Astrocyte of the hippocampus (primary cell): ENCODE measurements at places on chromosomes 11 and 22.

DNA sequence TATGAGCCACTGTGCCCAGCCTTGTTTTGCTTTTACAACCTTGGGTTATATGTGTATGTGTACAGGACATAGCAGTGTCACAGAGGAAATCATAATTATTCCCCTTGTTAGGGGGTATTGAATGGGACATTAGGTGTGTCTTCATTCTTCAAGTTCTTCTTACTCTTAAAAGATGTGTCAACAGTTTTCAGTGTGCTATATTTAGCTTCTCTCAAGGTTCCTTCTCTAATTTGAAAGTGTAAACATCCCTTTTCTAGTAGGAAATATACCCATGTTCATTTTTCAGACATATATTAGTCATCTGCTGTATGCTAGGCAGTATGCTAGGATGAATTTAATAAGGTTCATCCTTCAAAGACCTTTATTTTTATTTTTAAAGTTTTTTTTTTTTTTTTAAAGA lies 17.1 kb downstream of the PCF11 start:
- DNase-seq, result no peak

DNA sequence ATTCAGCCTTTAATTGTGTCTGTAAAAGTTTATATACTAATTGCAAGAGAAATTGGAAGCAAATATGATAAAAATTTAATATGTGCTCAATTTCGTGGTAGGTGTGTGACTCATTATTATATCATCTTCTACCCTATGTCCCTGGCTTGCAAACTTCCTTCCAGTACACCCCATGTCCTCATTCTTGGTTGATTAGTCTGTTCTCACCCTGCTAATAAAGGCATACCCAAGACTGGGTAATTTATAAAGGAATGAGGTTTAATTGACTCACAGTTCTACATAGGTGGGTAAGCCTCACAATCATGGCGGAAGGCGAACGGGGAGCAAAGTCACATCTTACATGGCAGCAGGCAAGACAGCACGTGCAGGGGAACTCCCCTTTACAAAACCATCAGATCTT lies 11.9 kb downstream of the MRGPRX3 start:
- DNase-seq, result peak; percentile 5

DNA sequence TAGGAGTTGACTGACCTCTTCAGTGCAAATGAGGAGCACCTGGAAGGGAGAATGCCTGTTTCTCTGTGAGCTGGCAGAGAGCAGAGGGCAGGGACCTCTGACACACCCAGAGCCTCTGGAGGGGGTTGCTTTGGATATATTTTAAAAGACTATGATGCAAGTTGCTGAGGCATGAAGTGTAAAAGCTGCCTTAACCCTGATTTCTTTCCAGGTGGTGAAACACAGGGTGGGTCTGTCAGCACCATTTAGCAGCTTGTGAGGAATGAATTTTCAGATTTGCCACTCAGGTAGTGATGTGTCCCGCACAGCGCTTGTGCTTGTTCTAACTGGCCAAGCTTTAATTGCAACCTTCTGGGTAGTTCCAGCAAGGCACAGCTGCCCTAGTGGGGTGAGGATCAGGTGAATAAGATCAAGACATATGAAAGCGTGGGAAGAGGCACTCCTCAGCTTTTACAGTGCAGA lies 90.2 kb downstream of the SWAP70 start:
- DNase-seq, result no peak

DNA sequence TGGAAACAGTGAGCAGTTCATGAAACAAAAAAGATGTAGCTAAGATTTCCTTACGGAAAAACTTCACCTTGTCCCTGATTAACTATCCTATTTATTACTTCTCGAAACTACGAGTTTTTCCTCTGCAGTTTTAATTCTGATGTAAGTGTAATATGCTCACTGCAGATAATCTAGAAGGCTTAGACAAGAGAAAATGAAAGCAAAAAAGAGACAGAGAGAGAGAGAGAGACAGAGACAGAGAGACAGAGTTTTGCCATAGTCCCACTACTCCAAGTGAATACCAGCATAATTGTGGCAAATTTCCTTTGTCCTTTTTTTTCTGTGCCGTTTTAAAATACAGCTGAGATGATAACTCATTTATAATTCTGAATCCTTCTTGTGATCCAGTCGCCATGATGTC lies 24.8 kb downstream of the FSHB start:
- no peak for DNase-seq

DNA sequence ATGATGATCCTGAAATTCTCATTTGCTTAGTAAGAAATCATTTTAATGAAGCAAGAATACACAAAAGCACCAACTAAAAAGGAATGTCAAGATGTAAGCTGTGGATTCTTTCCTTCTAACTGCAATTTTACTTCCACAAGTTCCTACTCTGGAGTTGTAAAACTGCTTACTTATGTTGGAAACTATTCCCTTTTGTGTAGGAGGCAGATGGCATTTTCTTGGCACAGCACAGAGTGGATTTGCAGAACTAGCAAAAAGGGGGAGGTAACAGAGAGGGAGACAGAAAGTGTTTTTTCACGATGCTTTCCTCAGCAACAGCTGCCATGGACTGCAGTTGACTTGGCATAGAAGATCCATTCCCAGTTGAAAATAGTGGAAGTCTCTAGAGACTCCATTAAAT lies 1112.0 kb upstream of the RAG2 start:
- DNase-seq, result peak; percentile 46

DNA sequence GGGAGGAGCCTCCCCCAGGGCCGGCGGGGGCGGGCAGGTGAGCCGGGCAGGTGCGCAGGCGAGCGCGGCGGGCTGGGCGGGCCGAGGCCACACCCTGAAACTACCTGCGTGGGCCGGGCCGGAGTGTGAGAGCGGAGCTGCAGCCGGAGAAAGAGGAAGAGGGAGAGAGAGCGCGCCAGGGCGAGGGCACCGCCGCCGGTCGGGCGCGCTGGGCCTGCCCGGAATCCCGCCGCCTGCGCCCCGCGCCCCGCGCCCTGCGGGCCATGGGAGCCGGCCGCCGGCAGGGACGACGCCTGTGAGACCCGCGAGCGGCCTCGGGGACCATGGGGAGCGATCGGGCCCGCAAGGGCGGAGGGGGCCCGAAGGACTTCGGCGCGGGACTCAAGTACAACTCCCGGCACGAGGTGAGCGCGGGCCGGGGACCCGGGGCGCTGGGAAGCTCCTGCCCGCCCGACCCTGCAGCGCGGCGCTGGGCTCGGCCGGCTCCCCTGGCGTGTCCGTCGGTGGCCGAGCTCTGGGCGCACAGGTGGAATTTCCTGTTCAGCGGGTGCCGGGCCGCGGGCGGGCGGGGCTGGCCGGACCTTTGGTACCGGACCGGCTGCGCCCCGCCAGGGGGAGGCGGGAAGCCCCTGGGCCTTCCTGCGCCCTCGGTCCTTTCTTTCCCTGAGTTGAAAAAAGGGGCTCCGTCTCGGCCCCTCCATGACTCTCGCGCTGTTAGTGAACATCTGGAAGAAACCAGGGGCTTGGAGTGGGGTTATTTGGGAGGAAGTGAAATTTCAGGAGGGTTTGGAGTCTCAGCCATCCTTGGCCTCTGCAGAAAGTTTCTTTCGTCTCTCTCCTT lies at the start of gene ST14:
TSS of gene ST14 (plus strand) at position 126 of the 841 bp plus-strand sequence. CDS start at position 324, 198 bp downstream.
- peak; percentile 44 for DNase-seq

DNA sequence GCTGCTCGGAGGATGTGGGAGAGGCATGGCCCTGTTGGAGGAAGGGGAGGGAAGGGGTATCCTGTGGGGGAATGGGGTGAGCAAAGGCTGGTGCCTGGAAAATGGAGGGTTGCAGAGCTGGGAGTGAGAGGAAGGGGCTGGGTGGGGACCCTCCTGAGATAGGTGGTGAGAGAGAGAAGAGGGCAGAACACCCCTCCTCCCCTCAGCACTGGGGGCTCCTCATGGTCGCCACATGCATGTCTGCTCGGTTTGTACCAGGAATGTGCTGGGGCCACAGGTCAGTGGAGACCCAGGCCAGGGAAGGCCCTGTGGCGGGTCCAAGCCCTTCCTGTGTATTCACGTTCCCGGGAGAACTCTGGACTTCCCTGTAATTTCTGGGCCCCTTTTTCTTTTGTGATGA lies 27.8 kb upstream of the ACR start:
- no peak for DNase-seq

GRCh38 chr11:68330700-68331337 lies 18.4 kb downstream of the LRP5 start:
- no peak for DNase-seq

GRCh38 chr11:128776069-128776423 lies 82.2 kb downstream of the FLI1 start:
- no peak for DNase-seq

DNA sequence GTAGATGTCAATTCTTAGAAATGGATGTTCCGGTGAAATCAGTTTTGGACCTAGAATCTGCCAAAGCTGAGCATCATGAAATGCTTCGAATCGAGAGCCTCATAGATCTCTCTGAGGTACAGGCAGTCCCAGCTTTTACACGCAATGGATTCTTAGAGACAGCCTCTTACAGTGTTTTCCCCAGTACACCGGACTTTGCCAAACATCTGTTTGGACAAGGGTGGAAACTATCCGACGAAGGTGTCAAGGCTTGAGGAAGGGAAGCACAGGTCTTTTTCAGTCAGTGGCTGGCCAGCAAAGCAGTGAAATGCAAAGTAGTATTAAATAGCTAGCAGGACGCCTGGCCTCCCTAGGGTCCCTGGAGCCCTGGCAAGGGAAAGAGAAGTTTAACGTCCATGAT lies 4.9 kb downstream of the GRK3 start:
- DNase-seq, result no peak

- no peak for DNase-seq
These were observed 95.2 kb upstream of the C11orf87 start for GRCh38 chr11:109326781-109327180.

- DNase-seq, result no peak
These were observed 993.3 kb downstream of the BRD1 start for GRCh38 chr22:48834404-48834803.
